NCI-H345 (cell line): ENCODE measurements at places on chromosomes 4 and X.

DNA sequence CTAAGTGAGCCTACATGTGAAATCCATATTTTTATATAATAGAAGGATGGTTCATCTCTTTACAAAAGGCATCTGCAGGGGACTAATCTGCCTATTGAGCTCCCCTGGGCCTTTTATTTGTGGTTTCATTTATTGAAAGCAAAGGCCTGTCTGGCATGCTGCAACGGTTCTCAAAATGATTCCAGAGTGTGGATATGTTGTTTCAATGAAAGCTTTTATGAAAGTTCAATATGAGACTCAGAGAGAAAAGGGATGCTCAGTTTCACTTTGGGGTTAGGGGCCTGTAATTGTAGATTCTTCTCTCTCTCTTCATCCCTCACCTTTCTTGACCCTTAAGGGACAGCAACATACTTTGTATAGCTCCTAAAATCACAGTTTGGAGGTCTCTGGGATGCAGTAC lies 204.2 kb upstream of the CASK start:
- peak; percentile 45 for DNase-seq

- no peak for DNase-seq
These were observed 27.8 kb upstream of the MAOB start for GRCh38 chrX:43910012-43910411.

- DNase-seq: no peak
These were observed 29.0 kb downstream of the COQ2 start for GRCh38 chr4:83255584-83255983.

DNA sequence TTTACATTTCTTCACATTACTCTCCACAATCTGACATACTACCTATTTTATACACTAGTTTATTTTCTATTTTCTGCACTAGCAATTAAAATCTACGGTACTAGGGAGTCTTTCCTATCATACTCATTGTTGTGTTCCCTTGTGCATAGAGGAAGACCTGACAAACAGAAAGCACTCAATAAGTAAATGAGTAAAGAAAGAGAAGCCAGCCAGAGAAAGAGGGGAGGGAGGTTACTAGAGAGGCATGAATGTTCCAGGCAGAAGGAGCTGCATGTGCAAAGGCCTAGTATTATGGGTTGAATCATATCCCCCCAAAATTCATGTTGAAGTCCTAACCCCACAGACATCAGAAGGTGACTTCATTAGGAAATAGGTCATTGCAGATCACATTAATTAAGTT lies 114.0 kb downstream of the ZAR1 start:
- DNase-seq: no peak

- no peak for DNase-seq
These were observed 31.5 kb downstream of the GRSF1 start for GRCh38 chr4:70808151-70808550.

GRCh38 chrX:45743906-45744625 lies 543.4 kb upstream of the DIPK2B start:
- DNase-seq: no peak
